ENCODE measurements at places on chromosomes 7 and 10. TPM values are rescaled to one million over a fixed set of nuclear protein-coding genes. Genes with fewer than 3 reads are reported as not detected.

DNA sequence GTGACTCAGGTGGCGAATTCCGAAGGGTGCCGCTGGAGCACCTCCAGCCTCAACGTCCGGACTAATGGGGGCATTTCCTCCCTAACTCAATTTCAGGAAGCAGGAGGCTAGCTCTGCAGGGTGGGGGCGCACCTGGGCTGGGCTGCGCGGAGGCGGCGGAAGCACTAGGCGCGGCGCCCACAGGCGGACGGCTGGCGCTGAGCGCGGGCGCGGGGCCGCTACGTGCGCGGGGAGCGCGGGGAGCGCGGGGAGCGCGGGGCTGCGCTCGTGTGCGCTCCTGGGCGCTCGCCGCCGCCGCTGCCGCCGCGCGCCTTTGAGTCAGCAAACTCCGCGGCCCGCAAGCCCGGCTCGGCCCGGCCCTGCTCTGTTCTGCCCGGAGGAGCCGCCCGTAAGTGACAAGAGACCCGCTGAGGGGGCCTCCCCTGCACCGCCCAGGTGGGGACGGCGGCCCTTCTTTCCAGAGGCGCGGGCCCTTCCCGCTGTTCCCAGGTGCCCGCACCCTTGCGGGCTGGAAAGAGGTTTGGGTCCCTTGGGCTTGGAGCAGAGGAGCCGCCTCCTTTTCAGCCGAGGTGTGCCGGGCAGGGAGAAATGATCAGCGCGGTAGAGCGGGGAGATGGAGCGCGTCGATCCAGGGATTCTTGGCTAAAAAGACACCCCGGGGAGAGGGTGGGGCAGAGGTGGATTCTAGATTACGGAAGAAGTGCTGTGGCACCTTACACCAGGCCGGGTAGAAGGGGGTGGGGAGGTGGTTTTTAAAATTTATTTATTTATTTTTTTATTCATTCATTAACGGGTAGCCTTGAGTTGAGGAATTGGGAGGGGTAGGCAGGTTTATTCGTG lies at the start of gene SNX10:
TSS of gene SNX10 (plus strand) at position 164 of the 840 bp plus-strand sequence. CDS start 54,581 bp downstream, outside the sequence.
- no peak for DNase-seq

GRCh38 chr7:32588657-32589056 lies 93.4 kb downstream of the AVL9 start:
- no peak for DNase-seq

DNA sequence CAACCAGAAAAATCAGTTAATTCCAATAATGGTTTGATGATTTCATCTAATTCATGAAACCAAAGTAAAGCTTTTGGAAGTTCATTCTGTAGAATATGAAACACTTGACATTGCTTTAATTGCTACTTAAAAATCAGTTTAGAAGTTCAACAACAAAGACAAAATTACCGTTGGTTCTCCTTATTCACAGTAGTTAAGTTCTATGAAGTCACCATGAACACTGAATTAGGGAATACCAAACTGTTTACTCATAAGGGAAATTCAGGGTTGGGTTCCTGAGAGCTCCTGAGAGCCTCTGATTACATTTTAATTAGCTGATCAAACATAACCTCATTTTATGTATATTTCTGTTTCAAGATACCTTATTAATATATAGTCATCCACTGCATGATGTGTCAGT lies 46.2 kb downstream of the ZNF438 start:
- no peak for DNase-seq

DNA sequence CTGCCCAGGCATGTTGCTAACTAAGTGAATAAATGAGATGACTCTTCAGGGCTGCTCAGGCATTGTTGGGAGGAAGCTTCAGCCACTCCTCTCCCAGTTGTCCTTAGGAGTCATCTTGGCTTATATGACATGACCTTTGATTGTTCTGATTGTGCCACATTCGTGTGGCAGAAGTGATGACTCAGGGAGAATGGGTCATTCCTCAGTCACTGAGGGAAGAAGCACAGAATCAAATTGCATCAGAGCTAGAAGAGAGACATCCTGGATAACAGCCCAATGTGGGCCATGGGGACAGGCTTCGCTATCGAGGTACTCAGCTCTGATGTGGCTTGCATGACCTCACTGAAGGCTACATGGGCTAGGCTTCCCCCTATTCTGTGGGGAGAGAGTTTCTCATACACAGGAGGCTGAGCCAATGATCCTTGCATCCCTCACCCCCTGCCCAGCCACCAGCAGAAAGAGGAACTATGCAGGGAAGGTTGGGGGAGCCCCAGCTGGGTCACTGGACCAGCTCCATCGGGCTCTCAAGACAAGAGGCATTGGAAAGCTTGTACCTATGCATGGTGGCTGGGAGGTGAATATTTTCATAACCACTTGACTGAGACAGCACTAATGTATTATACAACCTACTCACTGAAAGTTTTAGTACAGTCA lies 6.0 kb upstream of the HMX3 start:
- DNase-seq: no peak

GRCh38 chr10:12448729-12449391 lies 99.5 kb downstream of the CAMK1D start:
- DNase-seq: no peak

Gene CTAGE8
- 10.1 TPM for total RNA-seq

Gene DLX6
- 0.98 TPM for total RNA-seq
